ENCODE measurements at places on chromosomes 4 and X. TPM values are rescaled to one million over a fixed set of nuclear protein-coding genes. Genes with fewer than 3 reads are reported as not detected.

UGT2B11 gene
- total RNA-seq, result not detected

APELA gene
- 0.41 TPM for total RNA-seq

PLRG1 gene
- total RNA-seq, result 77.0 TPM

POU3F4 gene
- total RNA-seq, result 16.3 TPM

COX18 gene
- 26.1 TPM for total RNA-seq

SHROOM2 gene
- 19.2 TPM for total RNA-seq

TMEM185A gene
- total RNA-seq, result 42.4 TPM

GAGE13 gene
- total RNA-seq, result not detected

RHOH gene
- total RNA-seq, result 0.41 TPM

RADX gene
- 9.4 TPM for total RNA-seq

SMIM31 gene
- not detected for total RNA-seq

FHDC1 gene
- total RNA-seq, result 5.7 TPM

NLGN3 gene
- total RNA-seq, result 15.1 TPM

MAGEA3 gene
- not detected for total RNA-seq

NEIL3 gene
- total RNA-seq, result 7.3 TPM

KLF8 gene
- 12.6 TPM for total RNA-seq

CSAG2 gene
- not detected for total RNA-seq

GPC3 gene
- 3.3 TPM for total RNA-seq

CXCL5 gene
- total RNA-seq, result not detected

FAM53A gene
- 0.82 TPM for total RNA-seq

SPANXN3 gene
- not detected for total RNA-seq

TRIM75 gene
- not detected for total RNA-seq

NAA10 gene
- total RNA-seq, result 21.6 TPM
